Lung microvascular endothelial cell (primary cell): ENCODE measurements at places on chromosomes 4 and X. TPM values are rescaled to one million over a fixed set of nuclear protein-coding genes. Genes with fewer than 3 reads are reported as not detected.

DNA sequence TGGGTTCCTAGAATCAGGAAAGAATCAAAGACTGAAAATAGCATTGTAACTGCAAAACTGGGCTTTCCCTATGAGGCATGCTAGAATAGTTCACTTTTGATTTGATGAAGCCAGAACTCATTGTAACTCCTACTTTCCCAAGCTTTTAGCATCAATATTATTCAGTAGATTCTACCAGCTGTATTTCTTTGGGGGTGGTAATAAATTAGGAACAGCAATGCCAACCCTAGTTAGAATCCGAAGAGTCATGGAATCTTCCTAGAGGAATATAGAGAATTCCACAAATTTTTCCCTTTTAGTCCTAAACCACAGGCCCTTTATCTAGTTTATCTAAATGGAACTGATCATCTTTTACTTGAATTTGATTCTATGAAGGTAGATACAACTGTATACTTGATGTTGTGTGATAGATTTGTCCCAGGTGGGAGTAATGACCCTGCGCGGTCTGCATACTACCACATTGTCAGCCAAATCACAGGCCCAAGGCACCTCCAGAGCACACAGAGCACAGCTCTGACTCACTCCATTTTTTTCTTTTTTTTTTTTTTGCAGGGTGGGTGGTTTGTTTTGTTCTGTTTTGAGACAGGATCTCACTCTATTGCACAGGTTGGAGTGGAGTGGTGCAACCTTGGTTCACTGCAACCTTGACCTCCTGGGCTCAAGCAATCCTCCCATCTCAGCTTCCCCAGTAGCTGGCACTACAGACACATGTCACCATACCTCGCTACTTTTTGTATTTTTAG is 66.6 kb downstream of the EDNRA start:
- no peak for DNase-seq

- no peak for DNase-seq
These were observed 71.8 kb downstream of the METTL14 start for GRCh38 chr4:118756958-118757357.

DNA sequence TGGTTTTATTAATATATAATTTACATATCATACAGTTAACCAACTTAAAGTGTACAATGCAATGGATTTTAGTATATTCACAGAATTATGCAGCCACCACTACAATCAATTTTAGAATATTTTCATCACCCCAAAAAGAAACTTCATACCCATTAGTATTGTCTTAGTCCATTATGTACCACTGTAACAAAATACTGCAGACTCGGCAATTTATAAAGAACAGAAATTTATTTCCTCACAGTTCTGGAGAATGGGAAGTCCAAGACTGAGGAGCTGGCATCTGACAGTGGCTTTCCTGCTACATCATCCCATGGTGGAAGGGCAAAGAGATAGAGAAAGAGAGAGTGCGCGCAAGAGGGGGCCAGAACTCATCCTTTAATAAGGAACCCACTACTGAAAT is 8.9 kb upstream of the ZCCHC13 start:
- DNase-seq = no peak

DNA sequence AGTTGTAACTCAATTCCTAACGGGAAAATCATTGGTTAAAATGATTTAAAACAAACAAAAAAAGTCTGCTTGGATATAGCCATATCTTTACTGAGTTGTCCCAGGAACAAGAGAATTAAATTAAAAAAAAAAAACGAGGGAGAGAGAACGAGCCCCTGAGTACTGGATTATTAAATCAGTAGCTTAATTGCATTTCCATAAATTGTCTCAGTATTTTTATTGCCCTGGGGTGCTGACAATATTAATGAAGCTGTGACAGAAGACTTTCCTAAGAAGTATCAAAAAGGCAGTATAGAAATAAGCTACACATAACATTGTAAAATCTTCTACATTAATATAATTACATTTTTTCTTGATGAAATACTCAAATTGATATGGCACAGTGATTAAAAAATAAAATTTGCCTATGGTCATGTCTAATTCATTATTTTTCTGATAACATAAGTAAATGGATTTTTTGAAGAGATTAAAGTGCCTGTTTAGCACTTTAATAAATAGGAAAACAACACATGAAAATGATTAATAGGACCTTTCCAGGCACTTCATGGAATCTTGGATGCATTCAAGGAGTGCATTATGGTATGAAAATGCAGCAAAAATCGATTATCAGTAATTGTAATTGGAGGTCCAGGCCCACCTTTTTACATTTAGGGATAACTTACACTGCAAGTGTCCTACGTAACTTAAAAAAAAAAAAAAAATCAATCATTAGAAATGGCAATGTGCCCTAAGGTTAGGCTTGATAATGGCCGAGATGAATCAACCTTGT is 2233.4 kb downstream of the ARAP2 start:
- no peak for DNase-seq

DNA sequence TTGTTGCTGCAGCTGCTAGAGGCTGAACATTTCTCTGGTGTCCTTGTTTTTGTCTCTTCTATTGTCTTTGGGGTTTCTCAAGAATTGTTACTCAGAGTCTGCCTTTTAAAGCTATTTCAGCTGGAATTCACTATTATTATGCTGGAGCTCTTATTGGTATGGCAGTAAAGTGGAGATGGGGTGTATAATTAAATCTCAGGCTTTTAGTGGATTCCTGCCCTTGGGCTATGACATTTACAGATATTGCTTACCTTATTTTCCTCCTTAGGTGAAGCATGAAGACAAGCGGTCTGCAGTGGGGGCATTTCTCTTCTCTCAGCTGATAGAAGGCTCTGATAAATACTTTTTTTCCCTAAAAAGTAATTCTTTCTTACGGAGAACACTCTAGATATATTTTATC is 1656.6 kb upstream of the IGFBP7 start:
- DNase-seq = no peak

DNA sequence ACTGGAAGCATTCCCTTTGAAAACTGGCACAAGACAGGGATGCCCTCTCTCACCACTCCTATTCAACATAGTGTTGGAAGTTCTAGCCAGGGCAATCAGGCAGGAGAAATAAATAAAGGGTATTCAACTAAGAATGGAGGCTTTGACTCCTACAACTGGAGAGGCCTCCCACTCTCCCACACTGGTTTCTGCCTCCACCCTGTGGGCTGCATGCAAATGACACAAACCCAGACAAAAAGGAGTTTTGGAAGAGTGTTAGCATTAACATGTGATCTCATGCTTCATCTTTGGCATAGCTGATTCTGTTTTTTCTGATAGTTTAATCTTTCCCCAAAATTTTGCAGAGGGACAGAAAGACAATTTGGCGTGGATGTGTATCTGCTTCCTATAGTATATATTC is 80.8 kb upstream of the IQCM start:
- peak; percentile 7 for DNase-seq

DNA sequence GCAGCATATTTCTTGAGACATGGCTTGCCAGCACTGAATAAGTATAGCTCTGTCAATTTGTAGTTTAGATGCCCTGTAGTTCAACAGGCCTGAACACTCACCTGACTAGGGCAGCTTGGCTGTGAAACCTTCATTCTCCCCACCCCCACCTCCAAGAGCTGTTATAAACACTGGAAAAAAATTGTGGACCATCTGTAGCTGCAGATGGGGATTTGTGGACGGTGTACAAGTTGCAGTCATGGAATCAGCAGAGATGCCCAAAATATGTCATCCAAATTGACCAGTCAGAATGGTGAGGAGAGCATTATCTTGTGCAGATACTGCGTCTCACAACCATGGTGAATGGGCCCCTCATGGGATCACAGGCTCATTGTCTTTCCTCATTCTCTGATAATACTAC is 76.2 kb upstream of the PAQR3 start:
- no peak for DNase-seq

DNA sequence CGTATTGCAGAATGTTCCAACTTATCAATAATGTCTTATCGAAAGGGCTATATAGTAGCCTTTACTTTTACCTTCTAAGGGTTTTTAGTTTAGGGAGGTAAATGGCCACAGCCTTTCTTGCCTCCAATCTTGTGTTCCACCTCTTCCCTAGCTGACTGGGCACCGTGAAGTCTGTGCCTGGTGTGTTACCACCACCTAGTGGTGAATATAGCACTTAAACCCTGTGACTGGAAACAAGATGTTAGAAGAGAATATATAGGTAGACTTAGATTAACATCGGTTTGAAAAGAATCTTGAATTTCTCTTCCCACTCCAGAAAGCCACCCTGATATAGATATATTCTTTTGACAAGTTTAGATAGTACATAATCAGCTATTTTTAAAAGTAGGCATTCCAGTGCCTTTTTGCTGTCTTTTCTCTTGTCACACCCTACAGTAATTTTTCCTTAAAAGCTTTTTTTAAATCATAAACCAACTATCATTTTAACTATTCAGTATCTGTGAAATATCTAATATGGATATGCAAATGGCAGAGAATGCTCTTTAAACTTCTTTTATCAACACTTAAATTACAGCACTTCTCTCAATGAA is 27.8 kb upstream of the ADH7 start:
- DNase-seq = peak; percentile 74

DNA sequence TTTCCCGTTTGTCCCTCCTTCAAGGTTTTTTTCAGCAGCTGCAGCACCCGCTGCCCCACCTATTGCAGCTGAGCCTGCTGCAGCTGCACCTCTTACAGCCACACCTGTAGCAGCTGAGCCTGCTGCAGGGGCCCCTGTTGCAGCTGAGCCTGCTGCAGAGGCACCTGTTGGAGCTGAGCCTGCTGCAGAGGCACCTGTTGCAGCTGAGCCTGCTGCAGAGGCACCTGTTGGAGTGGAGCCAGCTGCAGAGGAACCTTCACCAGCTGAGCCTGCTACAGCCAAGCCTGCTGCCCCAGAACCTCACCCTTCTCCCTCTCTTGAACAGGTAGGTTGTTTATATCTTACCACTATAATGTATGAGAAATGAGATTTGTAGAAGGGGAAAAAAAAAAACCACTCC is 4.5 kb downstream of the PRR27 start:
- no peak for DNase-seq

DNA sequence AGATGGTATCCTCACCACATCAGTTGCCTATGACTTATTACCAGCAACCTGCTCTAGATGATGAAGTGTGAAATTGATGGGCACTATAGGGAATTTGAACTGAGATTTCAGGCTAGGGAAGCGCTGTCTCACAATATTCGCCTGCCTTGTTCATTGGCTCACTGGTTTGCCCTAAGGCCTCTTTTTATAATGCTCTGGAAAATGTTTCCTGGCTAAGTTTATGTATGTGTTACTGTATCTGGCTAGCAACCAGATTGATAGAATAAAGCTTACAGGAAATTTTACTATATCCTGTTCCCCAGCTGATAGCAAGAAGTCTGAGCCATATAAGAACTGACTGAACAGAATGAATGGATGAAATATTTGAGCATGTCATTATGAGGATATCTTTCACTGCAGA is 71.6 kb downstream of the GSTCD start:
- peak; percentile 47 for DNase-seq

- DNase-seq = no peak
These were observed 25.5 kb downstream of the ARHGAP36 start for GRCh38 chrX:131083510-131084142.

GRCh38 chr4:39037491-39037825 is 5.2 kb upstream of the TMEM156 start:
- DNase-seq = no peak

DNA sequence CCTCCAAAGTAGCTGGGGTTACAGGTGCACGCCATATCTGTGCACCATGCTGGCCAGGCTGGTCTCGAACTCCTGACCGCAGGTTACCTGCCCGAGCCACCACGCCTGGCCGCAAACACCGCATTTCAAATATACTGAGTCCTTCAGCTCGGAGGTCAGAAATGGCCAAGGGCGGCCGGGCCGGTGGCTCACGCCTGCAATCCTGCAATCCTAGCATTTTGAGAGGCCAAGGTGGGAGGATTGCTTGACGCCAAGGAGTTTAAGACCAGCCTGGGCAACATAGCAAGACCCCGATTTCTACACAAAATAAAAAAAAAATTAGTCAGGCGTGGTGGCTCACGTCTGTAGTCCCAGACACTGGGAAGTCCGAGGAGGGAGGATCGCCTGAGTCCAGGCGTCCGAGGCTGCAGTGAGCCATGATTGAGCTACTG is 71.9 kb upstream of the PPP2R3B start:
- no peak for DNase-seq

- DNase-seq = no peak
These were observed 7.0 kb upstream of the FRYL start for GRCh38 chr4:48787056-48787455.

DNA sequence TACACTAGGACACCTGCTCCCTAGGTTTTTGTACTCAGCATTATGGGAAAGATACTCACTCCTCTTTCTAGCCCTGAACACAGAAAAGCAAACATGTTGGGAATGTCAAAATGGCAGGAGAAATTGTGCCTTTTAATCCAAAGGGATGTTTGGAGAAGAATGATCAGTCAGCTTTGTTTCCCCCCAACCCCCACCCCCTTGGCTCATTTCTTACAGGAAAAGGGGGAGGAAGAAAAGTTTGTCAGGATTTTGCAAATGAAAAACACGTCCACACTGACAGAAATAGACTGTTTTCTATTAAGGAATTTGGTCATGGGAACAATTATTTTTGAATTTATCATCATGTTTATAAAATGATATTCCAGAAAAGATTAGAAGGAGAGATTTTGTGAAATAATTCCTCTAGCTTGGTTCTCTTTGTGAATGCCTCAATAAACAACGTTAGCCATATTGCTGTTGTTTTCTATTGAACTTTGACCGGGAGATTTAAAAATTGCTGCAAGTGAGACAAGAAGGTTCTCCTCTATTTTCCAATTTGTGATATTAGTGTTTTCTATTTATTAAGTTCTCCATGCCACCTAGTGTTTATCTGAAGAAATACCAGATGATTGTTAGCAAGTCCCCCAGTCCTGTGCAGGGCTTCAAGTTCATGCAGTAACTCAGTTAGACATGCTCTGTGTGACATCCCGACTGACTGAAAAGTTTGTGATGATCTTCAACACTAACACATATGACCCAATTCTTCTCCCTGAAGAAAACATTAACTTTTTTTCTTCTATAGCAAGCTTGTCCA is 31.3 kb upstream of the TFDP3 start:
- no peak for DNase-seq

DNA sequence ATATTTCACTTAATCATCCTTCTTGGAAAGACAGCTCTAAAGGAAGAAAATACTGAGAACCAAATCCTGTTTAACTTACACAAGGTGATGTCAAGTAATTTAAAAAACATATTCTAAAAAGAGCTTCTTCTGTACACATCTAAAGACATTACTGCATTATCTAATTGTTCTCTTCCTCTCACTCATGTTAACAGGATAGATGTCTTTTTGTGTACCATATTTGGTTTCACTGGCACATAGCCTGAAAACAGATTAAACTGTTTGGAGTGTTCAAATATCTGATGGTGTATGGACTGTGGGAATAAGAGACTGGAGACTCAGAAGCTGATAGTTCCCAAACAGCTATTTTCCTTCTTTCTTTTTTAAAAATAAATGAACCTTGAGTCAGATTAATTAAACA is 213.3 kb upstream of the MAB21L2 start:
- no peak for DNase-seq

MAB21L2 gene
- total RNA-seq = 0.20 and 0.65 TPM in 2 replicates

TAF7L gene
- under 0.01 TPM in 1 of 2 replicates, not detected in the other for total RNA-seq

FAM47E gene
- not detected in 2 replicates for total RNA-seq

KLF8 gene
- total RNA-seq = 0.20 and 0.22 TPM in 2 replicates

PAQR3 gene
- total RNA-seq = 8.1 and 16.1 TPM in 2 replicates

VCX gene
- not detected in 2 replicates for total RNA-seq

HOPX gene
- total RNA-seq = 1.2 and 1.7 TPM in 2 replicates

GPAT3 gene
- 18.5 and 23.4 TPM in 2 replicates for total RNA-seq

EVC2 gene
- 6.3 and 10.1 TPM in 2 replicates for total RNA-seq

ZXDA gene
- total RNA-seq = 6.1 and 11.1 TPM in 2 replicates
